ENCODE measurements at places on chromosomes 7 and 10. TPM values are rescaled to one million over a fixed set of nuclear protein-coding genes. Genes with fewer than 3 reads are reported as not detected.

- H3K4me1 ChIP-seq, result no peaks in the 10 kb centered on the region
- H3K4me3 ChIP-seq, result no peak overlapping the region
- no peak overlapping the region for H3K27ac ChIP-seq
- DNase-seq, result no peak
Observed at GRCh38 chr7:17580856-17581255, 282.4 kb downstream of the AHR start.

DNA sequence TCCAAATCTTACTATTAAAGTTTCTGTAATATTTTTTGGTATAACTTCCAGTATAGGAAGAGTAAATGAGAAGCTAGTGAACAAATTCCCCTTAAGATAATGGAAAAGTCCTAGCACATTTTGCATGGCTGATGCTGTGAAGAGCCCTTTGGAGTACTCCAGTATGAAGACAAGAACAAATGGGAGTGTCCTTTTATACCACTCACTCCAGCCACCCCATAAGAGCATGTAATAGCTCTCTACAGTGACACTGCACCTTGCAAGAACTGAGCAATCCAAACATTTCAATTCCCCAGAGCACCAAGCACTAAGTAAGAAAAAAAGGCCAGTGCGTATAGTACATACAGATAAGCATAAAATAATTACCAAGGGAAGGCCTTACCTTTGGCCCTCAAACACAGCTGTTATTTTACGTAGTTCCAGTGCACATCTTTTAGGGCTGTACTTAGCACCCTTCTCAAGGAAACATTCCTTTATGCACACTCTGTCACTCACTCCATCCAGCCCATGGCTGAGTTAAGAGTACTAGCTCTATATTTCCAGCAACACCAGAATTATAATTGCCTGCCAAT, 135.4 kb downstream of the ST7 start:
- no peaks in the 10 kb centered on the region for H3K27me3 ChIP-seq
- H3K27ac ChIP-seq, result no peak overlapping the region
- H3K4me1 ChIP-seq, result peaks cover 4% of the 10 kb centered on the region
- H3K36me3 ChIP-seq, result no peaks in the 10 kb centered on the region

DNA sequence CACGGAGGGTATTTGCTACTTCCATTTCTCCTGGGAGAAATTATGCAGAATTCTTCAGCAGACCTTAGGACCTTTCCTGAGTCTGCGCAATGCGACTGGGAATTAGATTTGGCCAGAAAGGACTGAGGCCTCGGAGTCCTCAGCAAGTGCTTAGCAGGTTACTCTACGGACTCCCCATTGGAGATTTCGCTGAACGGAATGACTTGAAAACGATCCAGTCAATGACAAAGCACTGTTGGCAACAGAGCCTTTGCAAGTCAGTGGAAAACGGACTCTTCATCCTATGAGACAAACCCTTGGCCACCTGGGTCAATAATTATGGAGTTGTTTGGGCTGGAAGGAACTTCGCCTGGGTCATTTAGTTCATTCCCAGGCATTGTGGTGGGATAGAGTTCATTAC, 107.4 kb downstream of the FAM204A start:
- no peak overlapping the region for H3K27ac ChIP-seq
- H3K4me3 ChIP-seq, result no peak overlapping the region
- no peak for DNase-seq
- no peaks in the 10 kb centered on the region for H3K4me1 ChIP-seq
- H3K27me3 ChIP-seq, result peaks cover 2% of the 10 kb centered on the region
- H3K36me3 ChIP-seq, result no peaks in the 10 kb centered on the region

GRCh38 chr10:46084321-46085165, 38.5 kb upstream of the MSMB start:
- no peaks in the 10 kb centered on the region for H3K4me1 ChIP-seq
- H3K36me3 ChIP-seq, result no peaks in the 10 kb centered on the region
- H3K27ac ChIP-seq, result no peak overlapping the region
- H3K27me3 ChIP-seq, result no peaks in the 10 kb centered on the region

DNA sequence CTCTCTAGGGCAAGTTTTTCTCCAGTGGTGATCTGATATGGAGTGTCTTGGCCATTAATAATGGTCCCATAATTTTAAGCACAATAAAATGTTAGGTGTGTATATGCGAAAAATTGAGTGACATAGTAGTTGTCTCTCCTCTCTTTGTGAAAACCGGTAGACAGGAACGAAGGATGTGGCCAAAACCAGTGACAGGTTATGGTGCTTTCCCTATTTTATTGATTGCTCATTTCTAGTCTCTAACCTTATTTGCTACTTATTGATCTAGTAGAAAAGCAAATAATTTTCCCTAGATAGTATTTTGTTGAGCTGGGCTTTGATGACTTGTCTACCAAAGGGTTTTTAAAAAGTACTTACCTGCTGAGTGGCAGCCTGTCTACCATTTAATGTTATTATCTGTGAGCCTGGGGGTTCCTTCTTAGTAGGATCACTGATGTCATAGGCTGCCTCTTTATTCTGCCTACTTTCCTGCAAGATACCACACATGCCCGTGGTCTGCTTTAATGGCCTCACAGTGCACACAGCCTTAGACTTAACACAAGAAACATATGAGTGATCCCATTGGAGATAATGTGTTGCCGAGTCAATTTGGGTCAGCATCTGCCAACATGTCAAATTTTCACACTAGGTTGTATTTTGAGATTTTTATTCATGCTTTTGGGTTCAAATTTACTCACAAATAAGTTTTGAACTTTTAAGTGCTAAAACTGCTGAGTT, 100.0 kb downstream of the AUTS2 start:
- no peaks in the 10 kb centered on the region for H3K4me1 ChIP-seq
- H3K36me3 ChIP-seq, result no peaks in the 10 kb centered on the region
- H3K27ac ChIP-seq, result no peak overlapping the region
- no peak overlapping the region for H3K4me3 ChIP-seq
- no peak for DNase-seq

DNA sequence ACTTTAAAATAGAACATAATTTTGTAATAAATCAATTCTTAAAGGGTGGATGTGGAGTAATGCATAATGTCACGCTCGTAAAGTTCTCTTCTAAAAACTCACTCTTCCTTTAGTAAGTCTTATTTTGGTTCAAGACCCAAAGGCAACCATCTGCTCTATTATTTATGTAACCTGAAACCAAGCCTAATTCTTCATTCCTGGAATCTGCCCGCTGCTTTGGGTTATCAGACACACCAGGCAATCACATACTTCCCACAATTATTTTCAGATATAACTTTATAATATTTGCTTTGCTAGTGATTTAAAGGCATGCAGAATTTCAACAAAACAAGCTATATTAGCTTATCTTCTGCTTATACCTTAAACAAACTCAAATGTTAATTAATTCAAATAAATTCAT, 39.0 kb downstream of the RAB11FIP2 start:
- peaks cover 2% of the 10 kb centered on the region for H3K36me3 ChIP-seq
- H3K4me1 ChIP-seq, result no peaks in the 10 kb centered on the region
- H3K27me3 ChIP-seq, result no peaks in the 10 kb centered on the region
- no peak overlapping the region for H3K4me3 ChIP-seq
- no peak for DNase-seq

DNA sequence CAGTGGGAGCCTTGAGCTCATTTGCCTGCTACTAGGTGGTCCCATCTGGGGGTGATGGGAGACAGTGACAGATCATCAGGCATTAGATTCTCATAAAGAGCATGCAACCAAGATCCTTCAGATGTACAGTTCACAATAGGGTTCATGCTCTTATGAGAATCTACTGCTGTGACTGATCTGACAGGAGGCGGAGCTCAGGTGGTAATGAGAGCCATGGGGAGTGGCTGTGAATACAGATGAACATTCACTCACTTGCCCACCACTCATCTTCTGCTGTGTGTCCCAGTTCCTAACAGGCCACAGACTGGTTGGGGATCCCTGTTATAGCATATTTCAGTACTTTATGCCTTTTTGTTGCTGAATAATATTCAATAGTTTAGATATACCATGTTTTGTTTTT, 6.6 kb upstream of the UBE2D1 start:
- H3K27ac ChIP-seq, result no peak overlapping the region
- H3K4me1 ChIP-seq, result no peaks in the 10 kb centered on the region
- H3K27me3 ChIP-seq, result no peaks in the 10 kb centered on the region

GRCh38 chr10:10020945-10021344, 996.7 kb upstream of the CELF2 start:
- no peaks in the 10 kb centered on the region for H3K27me3 ChIP-seq
- H3K4me1 ChIP-seq, result no peaks in the 10 kb centered on the region
- H3K4me3 ChIP-seq, result no peak overlapping the region

GRCh38 chr7:147650991-147651390, 939.6 kb upstream of the C7orf33 start:
- no peak for DNase-seq
- H3K36me3 ChIP-seq, result no peaks in the 10 kb centered on the region
- no peak overlapping the region for H3K27ac ChIP-seq
- H3K4me3 ChIP-seq, result no peak overlapping the region

DNA sequence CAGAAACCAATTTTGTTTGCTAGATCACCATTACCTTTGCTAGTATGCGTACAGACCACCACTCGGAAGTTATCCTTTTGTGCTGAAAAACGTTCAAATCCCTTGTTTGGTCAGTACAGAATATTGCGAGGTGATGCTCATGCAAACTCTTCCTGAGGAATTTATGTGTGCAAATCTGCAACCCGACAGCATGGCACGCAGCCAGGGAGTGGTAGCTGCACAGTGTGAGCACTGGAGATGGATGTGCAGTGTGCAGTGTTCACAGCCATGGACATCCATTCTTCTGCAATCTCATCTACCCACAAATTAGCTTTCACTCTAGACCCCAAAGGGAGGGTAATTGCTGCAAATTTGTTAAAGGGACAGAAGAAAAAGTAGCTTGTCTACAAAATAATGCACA, 72.2 kb downstream of the CACUL1 start:
- H3K27ac ChIP-seq, result no peak overlapping the region
- DNase-seq, result no peak
- H3K4me3 ChIP-seq, result no peak overlapping the region
- peaks cover 11% of the 10 kb centered on the region for H3K36me3 ChIP-seq
- no peaks in the 10 kb centered on the region for H3K27me3 ChIP-seq

DNA sequence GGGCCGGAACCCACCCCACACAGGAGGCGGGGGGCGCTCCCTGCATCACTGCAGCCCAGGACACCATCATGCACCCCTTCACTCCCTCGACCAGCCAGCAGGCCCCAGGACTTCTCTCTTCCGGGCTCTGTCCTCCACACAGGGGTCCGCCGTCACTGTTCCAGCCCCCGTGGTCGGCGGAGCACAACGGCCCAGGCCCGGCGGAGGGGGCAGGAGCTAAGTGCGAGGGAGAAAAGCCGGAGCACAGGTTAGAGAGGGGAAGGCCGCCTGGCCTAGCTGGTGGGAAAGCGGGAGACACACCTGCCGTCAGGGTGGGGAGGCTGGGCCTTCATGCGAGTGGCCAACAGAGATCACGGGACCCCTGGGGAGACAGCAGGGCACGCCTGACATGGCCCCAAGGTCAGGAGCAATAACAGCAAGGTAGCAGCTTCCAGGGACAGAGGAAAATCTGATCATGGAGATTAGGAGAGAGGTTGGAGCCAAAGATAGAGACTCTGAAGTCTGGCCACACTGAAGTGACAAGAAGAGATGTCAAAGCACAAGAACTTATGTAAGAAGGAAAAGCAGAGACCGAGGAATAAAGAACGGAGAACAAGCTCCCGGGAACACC, 151.1 kb downstream of the MAD1L1 start:
- no peaks in the 10 kb centered on the region for H3K4me1 ChIP-seq
- H3K36me3 ChIP-seq, result peaks cover under 1% of the 10 kb centered on the region
- DNase-seq, result no peak

DNA sequence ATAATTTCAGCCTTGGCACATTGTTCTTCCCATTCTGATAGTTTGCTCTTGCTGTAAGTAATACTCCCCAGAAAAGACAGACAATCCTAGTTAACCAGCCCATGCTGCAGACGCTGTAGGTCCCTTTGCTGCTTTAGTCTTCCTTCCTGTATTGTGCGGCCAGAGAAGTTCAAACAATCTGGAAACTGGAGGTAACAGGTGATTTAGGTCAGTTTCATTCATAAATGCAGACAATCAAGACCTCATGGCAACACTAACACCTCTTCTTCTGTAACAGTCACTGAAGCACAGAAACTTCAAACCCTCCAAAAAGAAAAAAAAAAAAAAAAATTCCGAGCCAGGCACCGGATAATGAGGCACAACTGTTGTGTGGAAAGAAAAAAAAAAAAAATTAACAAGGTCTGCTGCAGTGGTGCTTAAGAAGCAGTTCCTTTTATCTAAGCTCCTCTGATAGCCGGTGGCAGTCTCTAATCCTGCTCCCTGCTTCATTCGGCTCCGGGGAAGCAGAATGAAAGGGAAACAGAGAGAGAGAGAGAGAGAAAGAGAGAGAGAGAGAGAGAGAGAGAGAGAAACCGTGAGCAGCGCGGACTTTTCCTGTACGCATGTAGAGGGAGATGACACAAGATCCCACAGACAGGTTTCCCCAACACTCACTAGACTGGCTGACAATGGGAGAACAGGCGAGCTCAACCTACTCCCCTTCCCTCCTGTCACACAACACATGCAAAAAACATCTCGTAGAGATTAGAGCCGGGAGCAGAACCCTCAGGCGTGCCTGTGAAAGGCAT, at the start of gene SEMA3A:
Gene SEMA3A, minus strand, starts transcription at position 306 of the 788 bp plus-strand sequence. Its CDS starts 203 bp downstream, at position 103.
- H3K27me3 ChIP-seq, result no peaks in the 10 kb centered on the region
- no peaks in the 10 kb centered on the region for H3K36me3 ChIP-seq
- H3K4me1 ChIP-seq, result no peaks in the 10 kb centered on the region
- peak; percentile 46 for DNase-seq
- H3K27ac ChIP-seq, result no peak within 1 kb of the TSS
- H3K4me3 ChIP-seq, result peak within 1 kb of the TSS; percentile 64

DNA sequence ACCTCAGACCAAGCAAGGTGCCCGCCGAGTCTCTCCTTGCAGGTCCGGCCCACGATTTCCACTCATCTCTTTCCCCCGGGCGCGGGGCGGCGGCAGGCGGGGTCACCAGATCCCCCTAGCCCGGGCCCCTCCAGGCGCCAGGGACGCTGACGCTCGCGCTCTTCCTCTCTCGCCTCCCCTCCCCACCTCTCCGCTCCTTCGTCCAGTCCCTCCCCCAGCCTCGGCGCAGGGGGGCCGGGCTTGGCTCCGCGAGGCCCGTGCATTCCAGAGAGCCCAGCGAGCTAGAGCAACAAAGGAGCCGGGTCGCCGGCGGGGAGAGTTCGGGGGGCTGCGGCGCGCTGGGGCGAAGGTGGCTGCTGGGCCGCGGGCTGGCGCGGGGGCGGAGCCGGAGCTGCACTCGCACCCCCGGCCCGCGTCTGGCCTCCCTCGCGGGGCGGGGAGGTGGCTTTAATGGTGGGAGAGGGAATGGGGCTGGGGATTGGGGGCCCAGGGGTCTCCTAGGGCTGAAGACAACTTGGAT, at the start of gene SMO:
Gene SMO, plus strand, starts transcription at position 262 of the 520 bp plus-strand sequence. CDS start 519 bp downstream, outside the sequence.
- DNase-seq, result peak; percentile 86
- no peaks in the 10 kb centered on the region for H3K27me3 ChIP-seq
- no peak within 1 kb of the TSS for H3K27ac ChIP-seq
- H3K4me3 ChIP-seq, result peak within 1 kb of the TSS; percentile 74
- H3K36me3 ChIP-seq, result no peaks in the 10 kb centered on the region

- no peak overlapping the region for H3K27ac ChIP-seq
- H3K36me3 ChIP-seq, result no peaks in the 10 kb centered on the region
- H3K27me3 ChIP-seq, result no peaks in the 10 kb centered on the region
- H3K4me1 ChIP-seq, result no peaks in the 10 kb centered on the region
- no peak for DNase-seq
Observed at GRCh38 chr7:136677471-136678365, 190.7 kb upstream of the CHRM2 start.

The KIN gene
- total RNA-seq, result 13.4 TPM

The ACHE gene
- 2.6 TPM for total RNA-seq

The RAPGEF5 gene
- total RNA-seq, result 68.1 TPM

The VPS50 gene
- 17.7 TPM for total RNA-seq

The ANAPC16 gene
- 70.7 TPM for total RNA-seq

The MYH16 gene
- not detected for total RNA-seq

The GRID1 gene
- total RNA-seq, result 1.1 TPM
